ENCODE measurements at places on chromosomes 1 and 21.

GRCh38 chr1:110547017-110547416 is 28.0 kb upstream of the KCNA10 start:
- DNase-seq = no peak

DNA sequence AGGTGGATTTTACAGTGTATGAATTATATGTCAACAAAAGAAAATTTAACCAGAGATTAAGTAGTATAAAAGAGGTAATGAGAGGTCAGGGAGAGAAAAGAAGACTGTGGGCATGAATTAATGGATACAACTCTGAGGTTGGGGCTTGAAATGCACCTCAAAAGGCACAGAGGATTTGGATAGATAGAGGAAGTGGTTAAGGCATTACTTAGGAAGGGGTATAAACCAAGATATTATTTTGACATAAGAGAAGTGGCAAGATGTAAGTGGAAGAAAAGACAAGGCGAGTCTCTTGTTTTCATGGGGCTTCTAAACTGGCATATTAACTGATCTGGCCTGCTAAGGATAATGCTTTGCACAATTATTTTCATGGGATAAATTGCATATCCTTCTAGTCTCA is 34.1 kb downstream of the RAP1A start:
- no peak for DNase-seq

GRCh38 chr1:33575324-33575879 is 103.0 kb downstream of the ZSCAN20 start:
- DNase-seq = no peak

GRCh38 chr1:190205713-190206112 is 272.0 kb downstream of the BRINP3 start:
- no peak for DNase-seq

DNA sequence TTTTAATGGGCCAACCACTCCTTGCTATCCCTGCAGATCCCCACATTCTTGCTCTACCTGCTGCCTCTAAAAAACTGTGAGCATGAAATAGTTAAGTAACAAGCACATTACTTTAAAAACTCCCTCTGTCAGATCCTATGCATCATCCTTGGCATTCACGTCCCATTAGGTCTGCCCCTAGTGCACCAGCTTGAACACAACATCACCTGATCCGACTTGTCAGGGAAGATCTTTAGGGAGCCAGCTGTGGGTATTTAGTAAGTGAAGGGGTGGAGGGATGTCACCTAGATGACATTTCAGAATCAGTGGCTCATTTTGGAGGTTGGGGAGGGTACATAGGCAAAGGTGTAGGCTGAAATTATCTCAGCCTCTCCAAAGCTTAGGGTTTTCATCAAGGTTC is 33.5 kb downstream of the RXRG start:
- DNase-seq = no peak

GRCh38 chr1:55531644-55532043 is 316.5 kb upstream of the USP24 start:
- no peak for DNase-seq

DNA sequence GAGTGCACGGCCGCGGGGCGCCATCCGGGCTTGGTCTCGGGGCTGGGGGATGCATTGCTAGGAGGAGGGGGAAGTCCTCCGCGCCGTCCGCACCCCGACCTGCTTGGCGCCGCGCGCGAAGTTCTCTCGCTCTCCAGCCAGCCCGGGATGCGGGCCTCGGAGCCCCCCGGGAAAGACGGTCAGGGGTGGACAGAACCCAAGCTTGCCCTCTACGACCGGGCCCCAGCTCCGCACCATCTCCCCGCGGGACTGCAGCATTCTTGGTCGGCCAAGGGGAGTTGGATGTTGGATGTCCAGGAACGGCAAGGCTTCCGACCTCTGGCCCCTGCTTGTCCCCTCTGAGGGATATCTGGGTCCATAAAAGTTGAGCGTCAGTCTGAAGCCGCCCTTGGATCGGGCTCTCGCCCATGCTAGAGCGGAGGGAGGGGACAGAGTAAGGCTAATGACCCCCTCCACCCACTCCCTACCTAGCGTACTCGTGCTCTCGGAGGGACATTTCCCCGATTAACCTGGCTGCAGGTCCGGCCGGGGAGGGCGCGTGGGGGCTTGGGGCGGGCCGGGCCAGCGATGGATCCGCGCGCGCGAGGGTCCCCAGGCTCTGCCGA is 522 bp downstream of the DISP3 start:
- DNase-seq = no peak

- DNase-seq = no peak
Measured at GRCh38 chr1:36755303-36756230, 272.9 kb upstream of the CSF3R start.

DNA sequence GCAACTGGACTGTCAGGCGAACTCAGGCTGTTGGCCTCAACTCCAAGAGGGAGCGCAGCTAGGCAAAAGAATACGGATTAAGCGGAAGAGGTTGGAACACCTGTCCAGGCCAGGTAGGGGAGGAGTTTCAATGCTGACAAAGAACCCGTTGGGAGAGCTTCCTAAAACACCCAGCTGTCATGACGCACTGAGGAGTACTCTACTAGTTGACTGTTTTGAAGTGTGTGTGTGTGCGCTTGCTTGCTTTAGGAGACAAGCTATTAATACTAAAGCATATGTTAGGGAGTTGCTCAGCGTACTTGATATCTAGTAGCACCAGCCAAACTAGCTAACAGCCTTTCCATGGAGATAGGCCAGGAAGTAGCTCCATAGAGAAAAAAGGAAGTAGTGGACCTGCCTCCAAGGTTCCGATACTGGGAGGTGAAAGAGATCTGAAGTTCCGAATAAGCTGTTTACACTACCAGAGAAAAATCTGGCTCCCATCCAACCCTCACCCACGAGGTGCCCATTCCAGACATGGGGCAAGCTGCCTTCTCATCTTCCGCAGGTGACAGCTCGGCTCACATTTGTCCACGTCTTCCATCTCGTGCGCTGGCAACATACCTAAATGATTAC is 974 bp upstream of the FNBP1L start:
- DNase-seq = peak; percentile 13

DNA sequence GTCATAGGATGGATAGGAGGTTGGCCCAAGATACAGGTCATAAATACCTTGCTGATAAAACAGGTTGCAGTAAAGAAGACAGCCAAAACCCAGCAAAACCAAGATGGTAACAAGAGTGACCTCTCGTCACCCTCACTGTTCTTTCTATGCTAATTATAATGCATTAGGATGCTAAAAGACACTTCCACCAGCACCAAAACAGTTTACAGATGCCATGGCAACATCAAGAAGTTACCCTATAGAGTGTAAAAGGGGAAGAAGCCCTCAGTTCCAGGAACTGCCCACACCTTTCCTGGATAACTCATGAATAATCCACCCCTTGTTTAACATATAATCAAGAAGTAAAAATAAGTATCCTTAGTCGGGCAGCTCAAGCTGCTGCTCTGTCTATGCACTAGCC is 671.9 kb downstream of the PTPRC start:
- DNase-seq = no peak

DNA sequence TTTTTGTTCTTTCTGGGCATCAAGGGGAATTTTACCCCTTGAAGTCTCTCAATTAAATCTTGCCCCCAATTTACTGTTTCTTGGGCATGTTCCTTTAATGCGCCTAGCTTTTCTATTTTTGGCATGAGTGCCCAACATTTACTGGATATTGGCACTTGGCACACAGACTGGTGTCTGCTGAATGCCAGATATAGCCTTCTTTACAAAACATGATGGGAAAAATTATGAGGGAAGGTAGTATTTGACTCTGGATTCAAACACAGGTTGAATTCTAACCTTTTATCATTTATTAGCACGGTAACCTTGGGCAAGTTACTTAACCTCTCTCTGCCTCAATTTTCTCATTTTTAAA is 88.3 kb upstream of the GPR52 start:
- DNase-seq = no peak

DNA sequence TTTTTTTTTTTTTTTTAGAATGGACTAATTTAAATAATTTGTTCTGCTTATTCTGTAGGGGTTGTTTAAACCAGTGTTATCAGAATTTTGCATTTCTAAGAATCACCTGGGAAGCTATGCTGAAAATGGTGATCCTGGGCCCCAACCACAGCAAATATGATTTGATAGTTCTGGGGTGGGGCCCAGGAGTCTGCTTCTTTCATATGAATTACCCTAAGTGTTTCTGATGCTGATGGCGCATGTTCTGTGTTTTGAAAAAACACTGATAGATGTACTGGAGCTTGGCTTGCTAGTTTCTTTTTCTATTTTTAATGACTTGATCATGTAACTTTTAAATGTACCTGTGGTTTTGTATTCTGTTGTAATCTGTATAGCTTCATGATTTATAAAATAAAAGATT is 89.3 kb downstream of the CDC14A start:
- DNase-seq = no peak

- DNase-seq = no peak
Measured at GRCh38 chr1:202565890-202566602, 144.2 kb downstream of the SYT2 start.

DNA sequence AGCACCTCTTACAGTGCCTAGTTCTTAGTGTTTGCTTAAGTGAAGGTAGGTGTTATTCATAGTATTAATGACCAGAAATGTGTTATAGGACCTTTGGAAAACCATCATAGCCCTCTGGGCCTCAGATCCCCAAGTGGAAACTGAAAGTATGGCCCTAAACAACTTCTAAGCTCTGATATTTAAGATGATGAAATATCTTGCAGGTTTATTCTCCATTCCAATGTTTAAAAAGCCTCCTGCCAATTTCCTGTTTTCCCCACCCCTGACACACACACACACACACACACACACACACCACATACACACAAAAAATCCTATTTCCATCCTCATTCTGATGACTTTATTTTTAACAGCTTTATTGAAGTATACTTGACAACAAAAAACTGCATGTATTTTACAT is 108.2 kb downstream of the DIRAS3 start:
- DNase-seq = no peak

DNA sequence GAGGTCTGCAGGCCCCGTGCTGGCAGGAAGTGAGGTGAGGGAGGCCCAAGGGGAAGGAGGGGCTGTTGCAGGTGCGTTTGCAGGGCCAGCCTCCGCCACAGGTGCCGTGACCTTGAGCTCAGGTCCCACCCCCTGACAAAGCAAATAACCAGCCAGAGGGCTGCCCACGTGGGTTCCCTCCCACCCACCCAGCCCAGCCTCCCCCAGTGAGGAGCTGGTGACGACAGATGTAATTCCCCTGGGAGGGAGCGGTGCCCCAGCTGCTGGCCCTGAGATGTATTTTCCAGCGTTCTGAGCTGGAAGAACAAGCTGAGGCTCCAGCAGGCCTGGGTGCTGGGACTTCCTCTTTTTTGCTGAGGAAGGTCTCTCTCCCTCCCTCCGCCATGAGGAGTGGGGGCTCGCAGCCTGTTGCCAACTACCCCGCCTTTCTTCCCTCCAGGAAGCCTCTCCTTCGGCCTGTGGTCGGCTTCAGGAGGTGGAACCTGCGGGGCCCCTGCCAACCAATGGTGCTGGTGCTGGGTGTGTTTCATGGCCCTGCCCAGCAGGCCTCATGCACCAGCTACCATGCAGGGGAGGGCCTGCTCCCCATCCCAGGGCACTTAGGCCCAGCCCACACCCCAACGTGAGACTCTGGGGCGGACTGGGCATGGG is 153.2 kb downstream of the PRDM16 start:
- DNase-seq = no peak

DNA sequence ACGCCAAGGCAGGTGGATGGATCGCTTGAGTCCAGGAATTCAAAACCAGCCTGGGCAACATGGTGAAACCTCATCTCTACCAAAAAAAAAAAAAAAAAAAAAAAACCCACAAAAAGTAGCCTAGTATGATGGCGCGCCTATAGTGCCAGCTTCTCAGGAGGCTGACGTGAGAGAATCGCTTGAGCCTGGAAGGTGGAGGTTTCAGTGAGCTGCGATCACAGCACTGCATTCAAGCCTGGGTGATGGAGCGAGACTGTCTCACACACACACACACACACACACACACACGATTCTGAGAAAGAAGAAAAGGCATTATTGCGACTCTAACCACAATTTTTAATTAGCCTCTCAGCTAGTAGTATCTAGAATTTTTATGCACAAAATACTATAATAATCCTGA is 86.5 kb downstream of the RASAL2 start:
- no peak for DNase-seq

DNA sequence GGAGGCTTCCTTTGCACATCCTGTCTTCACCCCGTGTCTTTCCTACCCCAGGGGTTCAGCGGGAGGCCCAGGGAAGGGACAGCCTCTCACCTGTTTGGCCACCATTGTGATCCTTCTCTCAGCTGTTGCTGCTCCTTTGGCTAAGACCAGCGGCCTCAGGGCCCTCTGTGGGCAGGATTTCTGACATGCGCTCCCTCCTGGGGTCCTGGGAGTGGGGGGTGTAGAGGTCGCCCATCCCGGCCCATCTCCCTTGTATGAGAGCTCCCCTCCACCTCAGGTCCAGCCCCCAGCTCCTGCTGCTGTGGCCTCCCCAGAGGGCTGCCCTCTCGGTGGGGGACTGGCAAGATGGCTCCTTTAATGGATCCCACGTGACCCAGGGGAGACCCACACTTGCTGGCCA is 120.5 kb downstream of the PRDM2 start:
- no peak for DNase-seq

DNA sequence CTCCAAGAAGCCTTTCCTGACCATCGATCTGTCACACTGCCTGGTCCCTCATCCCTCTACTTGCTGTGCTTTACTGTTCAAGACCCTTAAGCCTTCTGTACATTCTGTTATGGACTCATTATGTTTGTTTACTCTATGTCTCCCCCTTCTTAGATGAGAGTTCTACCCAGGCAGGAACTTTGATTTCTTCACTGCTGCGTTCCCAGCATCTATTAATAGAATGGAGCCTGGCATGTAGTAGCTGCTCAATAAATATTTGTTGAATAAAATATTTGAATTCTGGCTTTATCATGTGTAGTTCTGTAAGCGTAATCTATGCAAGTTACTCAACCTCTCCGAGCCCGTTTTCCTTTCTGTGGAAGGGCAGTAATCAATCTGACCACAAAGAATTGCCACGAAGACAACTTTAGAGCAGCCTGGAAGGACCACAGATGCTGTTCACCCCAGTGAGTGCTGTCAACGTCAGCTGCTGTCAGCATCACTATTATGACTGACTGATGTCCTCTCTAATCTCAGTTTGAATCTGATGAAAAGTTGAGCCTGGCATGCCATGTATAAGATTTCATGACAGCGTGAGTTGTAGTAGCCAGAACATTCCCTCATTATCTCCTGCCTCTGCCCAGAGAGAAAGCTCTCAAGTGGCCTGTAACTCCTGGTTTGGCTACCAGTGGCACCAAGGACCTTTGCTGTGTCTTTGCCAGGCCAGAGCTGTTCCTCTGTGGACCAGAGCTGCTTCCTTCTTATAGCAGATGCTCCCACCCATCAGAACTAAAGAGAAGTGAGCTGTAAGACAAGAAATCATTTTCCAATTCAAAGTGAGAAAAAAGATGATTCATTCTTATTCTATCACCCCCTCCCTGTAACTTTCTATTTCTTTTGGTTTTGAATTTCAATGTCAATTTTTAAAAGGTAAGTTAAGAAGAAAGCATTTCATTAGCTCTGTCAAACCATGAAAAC is 94.5 kb downstream of the PRDM2 start:
- no peak for DNase-seq

DNA sequence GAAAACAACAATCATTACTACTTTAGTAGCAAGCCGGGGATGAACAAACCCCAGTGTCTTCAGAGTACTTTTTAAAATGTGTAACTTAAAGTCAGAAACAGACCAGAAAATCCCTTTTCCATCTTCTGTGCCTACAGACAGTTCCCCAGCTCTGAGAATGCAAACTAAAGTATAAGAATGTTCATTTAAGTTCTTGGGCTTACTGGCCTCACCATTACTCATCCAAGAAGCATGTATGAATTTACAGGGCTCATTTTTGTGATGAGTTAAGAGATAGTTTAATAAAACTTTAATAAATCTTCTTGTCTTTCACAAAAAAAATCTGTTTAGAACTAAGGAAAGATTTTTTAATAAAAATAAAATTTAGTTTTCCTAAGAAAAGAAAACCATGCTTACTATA is 4.6 kb downstream of the LPGAT1 start:
- DNase-seq = no peak

- DNase-seq = no peak
Measured at GRCh38 chr1:100434831-100435230, 82.5 kb downstream of the CDC14A start.
